ENCODE measurements at places on chromosomes 1 and 21.

- no peak for DNase-seq
Observed at GRCh38 chr21:27269644-27270043, 302.8 kb upstream of the ADAMTS5 start.

DNA sequence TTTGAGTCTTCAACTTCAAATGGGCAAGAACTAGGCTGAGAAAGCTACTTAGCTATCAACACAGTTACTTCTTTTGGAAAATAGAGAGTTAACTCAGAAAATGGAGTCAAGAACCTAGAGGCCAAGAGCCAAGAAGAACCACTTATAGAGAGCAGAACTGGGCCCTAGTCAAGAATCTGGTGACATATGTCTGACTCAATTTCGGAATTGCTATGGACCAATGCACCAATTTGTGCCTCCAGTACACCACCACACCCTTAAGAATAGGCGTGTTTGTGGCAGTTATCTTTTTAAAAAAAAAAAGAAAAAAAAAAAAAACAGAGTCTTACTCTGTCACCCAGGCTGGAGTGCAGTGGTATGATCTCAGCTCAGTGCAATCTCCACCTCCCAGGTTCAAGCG, 7.8 kb downstream of the S100A2 start:
- DNase-seq, result no peak

GRCh38 chr1:46488343-46489168, 1.1 kb upstream of the DMBX1 start:
- no peak for DNase-seq

DNA sequence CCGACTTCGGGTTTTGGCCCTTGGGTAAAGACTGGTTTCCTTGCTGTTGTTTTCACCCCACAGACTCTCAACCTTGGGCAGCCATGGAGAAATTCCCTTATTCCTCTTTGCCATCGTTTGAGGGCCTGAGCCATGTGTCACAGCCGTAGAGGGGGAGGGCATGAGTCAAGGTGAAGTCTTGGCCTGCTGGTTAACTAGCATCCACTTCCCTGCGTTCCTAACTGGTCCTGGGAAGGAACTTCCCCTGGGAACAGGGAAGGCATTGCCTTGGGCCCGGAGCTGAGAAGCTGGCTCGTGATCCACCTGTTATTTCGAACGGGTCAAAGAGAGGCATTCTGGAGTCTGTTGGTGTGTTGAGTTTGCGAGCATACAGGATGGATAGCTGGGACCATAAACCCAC, 464.9 kb downstream of the CAMTA1 start:
- DNase-seq, result no peak

DNA sequence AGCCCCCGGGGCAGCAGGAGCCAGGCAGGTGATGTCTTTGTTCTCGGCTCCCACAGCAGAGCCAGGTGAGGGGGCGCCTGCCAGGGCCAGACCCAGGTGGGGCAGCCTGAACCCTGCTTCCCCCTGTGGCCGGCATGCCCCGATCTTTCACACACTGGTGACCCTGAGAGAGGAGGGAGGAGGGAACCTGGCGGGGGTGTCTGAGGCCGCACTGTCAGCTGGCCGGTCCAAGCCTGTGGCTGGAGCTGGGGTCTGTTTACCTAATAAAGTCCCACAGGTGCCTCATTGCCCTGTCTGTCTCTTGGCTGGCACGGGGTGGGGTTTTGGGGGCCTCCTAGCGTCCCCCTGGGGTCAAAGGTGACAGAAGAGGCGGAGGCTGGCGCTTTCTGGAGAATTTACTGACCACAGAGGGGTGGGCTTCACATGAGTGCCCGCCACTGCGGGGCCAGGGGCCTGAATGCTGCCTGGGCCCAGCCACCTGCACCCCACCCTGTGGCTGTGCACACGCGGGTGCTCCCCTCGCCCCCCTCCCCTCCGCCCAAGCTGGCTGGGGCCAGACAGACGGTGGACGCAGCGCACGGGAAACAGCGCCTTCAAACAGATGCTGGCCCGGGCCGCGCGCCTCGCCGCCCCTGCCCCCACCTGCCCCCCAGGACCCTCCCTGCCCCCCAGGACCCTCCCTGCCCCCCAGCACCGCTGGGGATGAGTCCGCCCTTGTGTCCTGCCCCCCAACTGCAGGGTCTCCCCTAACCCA, 5.8 kb downstream of the TMEM240 start:
- DNase-seq, result no peak

DNA sequence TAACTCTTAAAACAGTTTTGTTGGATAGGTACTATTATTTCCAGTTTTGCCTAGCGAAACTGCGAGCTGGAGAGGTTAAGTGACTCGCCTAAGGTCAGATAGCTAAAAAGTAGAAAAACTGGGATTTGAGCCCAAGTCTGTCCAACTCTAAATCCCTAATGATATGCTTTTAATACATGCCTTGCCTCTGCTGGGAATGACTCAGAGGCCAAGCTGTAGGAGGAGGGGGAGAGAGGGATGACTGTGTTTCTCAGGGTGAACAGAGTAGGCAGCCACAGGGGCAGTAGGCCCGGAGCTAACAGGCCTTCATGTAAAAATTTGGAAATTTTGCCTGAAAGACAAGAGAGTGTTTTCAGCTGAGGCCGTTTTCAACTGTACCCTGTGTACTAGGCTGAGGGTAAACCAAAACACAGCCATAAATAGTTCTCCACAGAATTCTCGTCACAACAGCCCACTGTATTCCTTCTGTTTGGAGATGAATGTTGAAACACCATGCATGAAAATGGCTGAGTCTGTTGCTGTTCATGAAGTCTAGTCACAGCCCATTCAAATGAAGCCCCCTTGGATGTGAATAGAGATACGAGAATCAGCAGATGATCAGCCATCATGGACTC, 107.5 kb upstream of the HOOK1 start:
- no peak for DNase-seq

- DNase-seq, result no peak
Observed at GRCh38 chr1:52386458-52386857, 17.8 kb downstream of the ORC1 start.

GRCh38 chr1:95467036-95467435, 233.0 kb downstream of the RWDD3 start:
- no peak for DNase-seq

DNA sequence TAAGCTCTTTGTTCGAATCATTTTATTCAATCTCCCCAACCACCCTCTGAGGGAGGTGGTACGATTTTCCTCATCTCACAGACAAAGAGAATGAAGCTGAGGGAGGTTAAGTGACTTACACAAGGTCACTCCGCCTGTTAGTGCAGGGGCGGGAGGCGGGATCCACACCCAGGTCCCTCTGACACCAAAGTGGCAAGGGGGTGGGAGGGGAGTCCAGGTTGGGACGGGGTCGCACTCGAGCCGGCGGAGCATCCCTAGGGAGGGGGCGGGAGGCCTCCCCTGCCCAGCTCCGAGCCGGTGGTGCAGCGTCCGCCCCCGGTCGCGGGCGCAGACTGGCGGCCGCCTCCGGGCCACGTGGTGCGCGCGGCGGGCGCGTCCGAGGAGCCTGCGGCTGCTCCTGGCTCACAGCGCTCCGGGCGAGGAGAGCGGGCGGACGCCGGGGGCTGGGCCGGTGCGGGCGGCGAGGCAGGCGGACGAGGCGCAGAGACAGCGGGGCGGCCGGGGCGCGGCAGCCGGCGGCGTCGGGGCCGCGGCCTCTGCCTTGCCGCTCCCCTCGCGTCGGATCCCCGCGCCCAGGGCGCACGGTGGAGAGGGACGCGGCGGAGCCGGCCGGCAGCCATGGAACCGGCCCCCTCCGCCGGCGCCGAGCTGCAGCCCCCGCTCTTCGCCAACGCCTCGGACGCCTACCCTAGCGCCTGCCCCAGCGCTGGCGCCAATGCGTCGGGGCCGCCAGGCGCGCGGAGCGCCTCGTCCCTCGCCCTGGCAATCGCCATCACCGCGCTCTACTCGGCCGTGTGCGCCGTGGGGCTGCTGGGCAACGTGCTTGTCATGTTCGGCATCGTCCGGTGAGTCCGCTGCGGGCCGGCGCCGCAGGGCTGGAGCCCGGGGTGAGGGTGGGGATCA, at the start of gene OPRD1:
Gene OPRD1 (plus strand): TSS at position 405 of the 903 bp plus-strand sequence. CDS start 214 bp downstream, at position 619.
- DNase-seq, result no peak

- no peak for DNase-seq
Observed at GRCh38 chr1:94063379-94063778, 57.6 kb downstream of the ABCA4 start.
